Activated naive CD4-positive, alpha-beta T cell treated with anti-CD3 and anti-CD28 coated beads, Interleukin-2, amount 50 U/mL, for 16 hours (primary cell): ENCODE measurements at places on chromosomes 6 and 20.

GRCh38 chr6:27139756-27140579, 107.5 kb upstream of the PRSS16 start:
- DNase-seq: no peak

- no peak for DNase-seq
These were observed 6.0 kb downstream of the AFDN start for GRCh38 chr6:167832497-167833395.

GRCh38 chr6:13998356-13998755, 73.6 kb downstream of the RNF182 start:
- DNase-seq: no peak

GRCh38 chr6:140082867-140083297, 708.4 kb upstream of the CITED2 start:
- DNase-seq: no peak

DNA sequence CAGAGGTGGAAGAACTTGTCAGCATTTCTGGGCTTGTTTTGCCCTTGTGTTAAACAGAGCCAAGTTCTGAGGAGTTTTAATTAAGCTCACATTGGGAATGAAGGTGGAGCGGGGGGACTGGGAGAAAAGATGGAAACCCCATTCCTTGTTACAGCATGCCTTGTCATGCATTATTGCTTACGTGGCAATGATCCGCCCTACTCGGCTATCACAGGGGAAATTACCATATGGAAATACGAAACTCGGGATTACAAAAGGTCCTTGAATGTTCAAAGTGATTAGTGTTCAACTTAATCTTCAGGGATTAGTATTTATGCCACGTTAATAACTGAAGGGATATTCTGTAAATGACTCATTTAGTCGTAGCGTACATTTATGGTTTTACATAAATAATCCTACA, 86.4 kb downstream of the MAP3K7 start:
- DNase-seq: no peak

GRCh38 chr6:144840619-144841018, 555.5 kb downstream of the UTRN start:
- DNase-seq: no peak

- DNase-seq: no peak
These were observed 375.2 kb downstream of the CD109 start for GRCh38 chr6:74071214-74071613.

- DNase-seq: no peak
These were observed 10.3 kb downstream of the LYRM4 start for GRCh38 chr6:5250451-5250850.
